ENCODE measurements at places on chromosomes 2 and 18.

DNA sequence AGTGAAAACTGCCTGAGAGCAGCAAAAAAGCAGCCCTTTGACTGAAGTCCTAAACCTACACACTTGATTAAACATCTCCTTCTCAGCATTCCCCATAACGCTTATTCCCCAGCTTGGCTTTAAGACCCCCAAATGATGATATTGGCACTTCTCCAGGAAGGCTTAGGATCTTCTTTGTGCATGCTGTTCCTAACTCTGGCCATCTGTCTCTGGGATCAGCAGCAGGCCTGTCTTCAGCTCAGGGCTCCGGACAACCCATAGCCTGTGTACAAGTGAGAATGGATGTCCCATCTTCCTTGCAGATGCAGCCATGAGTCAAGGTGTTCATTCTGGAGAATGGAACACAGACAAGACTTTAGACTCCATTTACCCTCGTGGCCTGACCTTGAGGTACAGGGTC is 81.6 kb upstream of the TMEM17 start:
- DNase-seq: no peak

- DNase-seq: no peak
Measured at GRCh38 chr18:65755616-65756015, 4.8 kb downstream of the CDH7 start.

GRCh38 chr2:169345486-169346437 is 16.6 kb downstream of the LRP2 start:
- DNase-seq: no peak

GRCh38 chr2:190512539-190513095 is 21.9 kb downstream of the NEMP2 start:
- no peak for DNase-seq

GRCh38 chr2:2597712-2598111 is 266.6 kb upstream of the MYT1L start:
- DNase-seq: no peak

DNA sequence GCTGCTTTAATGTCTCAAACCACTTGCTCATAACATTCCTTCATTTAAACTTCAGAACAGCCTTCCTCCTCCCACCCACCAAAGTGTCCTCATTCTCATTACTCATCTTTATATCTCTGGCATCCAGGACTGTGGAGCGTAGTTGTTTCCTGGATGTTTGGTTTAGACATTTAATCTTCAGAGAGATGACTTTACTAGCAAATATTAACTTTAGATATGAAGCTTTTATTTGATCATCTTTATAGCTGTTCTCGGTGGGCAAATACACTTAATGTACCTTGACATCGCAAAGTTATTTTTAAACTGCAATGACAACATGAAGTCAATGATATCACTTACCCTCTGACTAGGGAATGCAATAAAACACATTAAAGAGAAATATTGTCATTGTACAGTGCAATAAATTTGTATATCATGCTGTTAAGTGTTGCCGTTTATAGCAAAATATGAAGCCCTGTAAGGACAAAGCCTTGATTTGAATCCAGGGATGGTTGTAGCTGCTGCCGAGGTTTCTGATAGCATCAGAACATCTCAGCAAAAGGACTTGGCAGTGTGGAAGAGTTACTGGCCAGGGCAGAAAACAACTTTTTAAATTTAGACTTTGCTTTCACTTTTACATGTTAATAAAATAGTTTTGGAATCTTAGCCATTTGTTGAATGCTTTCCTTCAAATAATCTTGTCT is 4.6 kb upstream of the LAMA3 start:
- DNase-seq: no peak

GRCh38 chr2:231666171-231667095 is 41.9 kb upstream of the PTMA start:
- DNase-seq: no peak
